ENCODE measurements at places on chromosomes 12 and 14.

GRCh38 chr14:74563586-74564159 lies 48.4 kb downstream of the LTBP2 start:
- DNase-seq, result no peak

- DNase-seq, result no peak
These were observed 3.0 kb downstream of the RFLNA start for GRCh38 chr12:124297856-124298255.

- no peak for DNase-seq
These were observed 352.6 kb downstream of the BCL11B start for GRCh38 chr14:98919434-98919833.

GRCh38 chr12:79766705-79767464 lies 76.1 kb upstream of the PAWR start:
- DNase-seq, result no peak

DNA sequence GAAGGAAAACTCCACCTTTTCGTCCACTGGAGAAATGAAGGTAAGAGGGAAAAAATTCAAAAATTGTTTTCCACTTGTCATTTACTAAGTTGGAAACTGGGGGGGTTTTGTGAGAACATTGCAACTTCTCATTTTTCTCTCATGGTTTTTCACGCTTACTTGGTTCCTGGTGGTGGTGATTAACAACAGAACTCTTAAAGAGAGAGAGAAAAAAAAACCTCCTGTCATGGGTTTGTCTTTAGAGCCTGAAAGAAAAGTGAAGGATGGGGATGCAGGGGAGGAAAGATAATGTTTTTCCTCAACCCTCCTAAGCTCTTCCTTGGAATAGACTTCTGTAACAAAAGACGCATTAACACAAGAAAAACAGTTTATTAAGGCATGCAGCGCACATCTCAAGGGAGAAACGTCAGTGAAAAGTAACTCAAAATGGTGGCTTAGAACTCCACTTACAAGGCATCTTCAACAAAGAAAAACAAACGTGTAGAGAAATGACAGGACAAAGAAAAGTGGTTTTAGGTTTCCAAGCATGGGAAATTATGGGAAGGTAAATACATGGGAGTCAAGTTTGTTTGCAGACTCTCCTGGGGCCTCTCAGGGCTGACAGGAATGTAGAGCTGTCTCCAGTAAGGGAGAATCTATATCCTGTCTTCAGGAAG lies 81.9 kb upstream of the ATF7IP start:
- no peak for DNase-seq

- peak; percentile 2 for DNase-seq
These were observed 2.2 kb downstream of the BAZ1A start for GRCh38 chr14:34872822-34873588.

DNA sequence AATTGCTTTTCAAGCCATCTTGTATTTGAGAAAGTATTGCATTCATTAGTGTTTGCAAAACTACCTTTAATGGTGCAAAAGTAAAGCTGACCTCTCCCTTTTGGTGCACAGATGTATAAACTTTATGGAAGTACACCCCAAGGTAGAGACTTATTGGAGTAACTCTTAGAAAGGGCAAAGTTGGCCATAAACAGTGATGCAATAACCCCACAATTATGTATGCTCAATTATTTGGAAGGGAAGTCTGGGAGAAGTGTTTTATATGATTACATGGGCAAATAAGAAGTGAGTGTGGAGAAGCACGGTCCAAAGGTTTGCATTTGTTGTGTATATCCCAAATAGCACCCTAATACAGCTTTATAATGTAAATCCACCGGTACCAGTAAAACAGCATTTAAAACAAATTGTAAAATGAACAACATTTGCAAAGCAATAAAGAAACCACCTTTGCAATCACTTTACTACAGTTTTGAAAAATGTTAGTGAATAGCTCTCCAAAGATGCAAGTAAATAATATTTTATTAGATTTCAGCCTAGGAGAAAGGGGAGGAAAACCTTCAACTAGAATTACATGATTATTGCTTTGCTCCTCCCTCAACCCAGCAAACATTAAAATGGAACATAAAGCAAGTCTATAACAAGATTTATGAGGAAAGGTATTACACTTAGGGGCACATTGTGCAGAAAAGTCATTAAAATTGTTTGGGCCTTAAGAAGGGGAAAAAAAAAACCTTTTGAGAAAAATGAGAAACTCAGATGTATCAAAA lies 70.5 kb downstream of the HMGA2 start:
- no peak for DNase-seq

DNA sequence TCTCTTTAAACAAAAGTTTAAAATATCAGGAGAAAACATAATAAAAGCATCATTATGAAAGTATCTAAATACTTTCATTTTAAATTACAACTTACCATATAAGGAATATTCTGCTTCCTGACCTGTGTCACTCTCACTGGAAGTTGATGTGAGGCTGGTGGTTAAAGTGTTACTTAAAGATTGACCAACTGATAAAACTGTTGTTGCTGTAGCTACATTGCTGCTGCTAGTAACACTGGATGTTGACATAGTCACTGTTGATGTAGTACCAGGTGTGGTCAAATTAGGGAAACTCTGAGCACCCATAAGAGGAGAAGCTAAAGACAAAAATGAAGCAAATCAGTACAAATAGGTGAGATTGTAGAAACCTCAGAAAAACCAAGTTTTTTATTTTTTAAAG lies 79.9 kb downstream of the HECTD1 start:
- DNase-seq, result no peak

DNA sequence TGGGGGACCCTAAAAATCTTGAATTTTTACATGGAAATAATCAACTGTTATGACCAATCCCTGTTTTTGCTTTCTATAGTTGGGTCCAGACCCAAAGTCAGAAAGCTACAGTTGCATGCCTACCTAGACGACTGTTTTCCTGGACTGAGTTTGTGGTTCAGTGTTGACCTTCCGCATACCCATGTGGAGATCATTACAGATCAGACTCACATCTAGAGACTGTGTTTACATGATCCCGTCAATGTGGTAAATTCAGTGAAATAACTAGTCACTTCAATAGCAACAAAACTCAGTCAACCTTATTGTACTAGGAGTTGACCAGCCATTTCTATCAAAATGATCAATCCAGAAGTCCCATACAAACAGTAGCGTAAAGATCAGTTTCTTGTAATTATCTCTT lies 257.6 kb downstream of the EGLN3 start:
- no peak for DNase-seq

DNA sequence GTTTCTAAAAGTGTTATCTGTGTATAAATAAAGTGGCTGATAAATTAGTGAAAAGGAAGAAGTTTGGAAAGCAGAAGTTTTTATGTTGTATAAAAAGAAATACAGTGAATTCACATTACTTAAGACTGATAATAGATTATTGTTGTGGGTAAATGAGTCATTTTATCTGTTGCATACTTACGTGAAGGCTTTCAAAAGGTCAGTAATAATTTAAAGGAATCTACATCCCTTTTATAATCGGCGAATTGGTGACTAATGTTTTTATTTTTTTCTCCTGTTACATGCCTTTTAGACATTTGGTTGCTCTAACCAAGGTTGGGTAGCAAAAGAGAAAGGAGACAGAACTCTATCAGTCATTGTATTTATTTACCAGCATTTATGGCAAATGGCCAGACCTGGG lies 155.9 kb downstream of the SLC41A2 start:
- DNase-seq, result no peak

GRCh38 chr14:76195003-76195402 lies 43.3 kb downstream of the GPATCH2L start:
- no peak for DNase-seq

DNA sequence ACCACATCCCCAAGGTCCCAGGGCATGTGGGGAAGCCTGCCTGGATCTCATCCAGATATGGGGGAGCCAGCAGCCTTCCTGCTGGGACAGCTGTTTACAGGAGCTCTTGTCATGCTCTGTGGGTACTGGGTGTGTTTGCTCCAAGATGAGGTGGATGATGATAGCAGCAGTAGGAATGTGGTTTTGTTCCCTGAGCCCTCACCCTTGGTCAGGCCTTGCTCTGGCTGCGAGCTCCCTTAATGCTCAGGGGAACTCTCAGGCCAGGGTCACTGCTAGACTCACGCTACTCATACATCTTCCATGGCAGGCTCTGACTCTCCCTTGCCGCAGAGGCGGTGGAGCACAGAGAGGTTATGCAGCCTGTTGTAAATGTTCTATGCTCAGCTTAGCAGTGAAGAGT lies 990.3 kb downstream of the AACS start:
- DNase-seq, result no peak

GRCh38 chr12:13210236-13211190 lies 14.0 kb downstream of the EMP1 start:
- no peak for DNase-seq

GRCh38 chr12:12198124-12198523 lies 68.7 kb downstream of the LRP6 start:
- no peak for DNase-seq

DNA sequence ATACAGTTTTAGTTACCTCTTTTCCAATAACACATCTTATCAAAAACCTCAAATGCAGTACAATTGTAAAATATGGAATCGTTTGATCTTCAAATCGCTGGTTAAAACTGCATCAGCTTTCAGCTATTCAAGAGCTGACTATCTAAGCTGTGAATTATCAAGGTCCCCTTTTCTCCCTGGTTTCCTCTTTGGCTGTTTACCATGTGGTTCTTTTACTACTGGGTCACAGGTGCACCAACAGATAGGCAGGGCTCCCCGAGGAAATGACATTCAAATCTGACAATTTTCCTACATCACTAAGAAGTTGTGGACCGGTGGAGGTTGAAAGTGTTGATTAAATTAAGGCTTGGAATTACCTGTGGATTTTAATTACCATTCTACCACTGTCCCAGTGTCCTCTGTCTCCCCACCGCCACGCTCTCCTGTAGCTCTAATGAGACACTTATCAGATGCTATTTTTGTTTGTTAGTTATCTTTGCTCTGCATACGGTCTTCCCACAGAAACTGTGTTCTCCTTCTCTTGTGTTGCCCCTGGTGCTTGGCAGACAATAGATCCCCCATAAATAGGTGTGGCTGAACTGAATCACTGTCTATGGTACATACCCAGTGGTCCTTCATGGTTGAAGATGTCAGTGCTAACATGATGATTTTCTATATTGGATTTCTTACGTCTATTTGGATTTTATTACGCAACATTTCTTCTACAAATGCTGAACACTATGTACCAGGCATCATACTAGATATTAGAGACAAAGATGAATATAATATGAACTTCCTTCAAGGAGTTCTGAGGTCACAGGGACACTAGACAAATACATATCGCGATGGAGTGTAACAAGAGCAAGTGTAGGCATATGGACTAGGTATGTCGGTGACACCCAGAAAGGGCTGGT lies 20.9 kb upstream of the PLXNC1 start:
- DNase-seq, result no peak

- DNase-seq, result no peak
These were observed 409.0 kb upstream of the PDE3A start for GRCh38 chr12:19959353-19959752.

GRCh38 chr12:70196811-70197281 lies 46.4 kb upstream of the CNOT2 start:
- no peak for DNase-seq

DNA sequence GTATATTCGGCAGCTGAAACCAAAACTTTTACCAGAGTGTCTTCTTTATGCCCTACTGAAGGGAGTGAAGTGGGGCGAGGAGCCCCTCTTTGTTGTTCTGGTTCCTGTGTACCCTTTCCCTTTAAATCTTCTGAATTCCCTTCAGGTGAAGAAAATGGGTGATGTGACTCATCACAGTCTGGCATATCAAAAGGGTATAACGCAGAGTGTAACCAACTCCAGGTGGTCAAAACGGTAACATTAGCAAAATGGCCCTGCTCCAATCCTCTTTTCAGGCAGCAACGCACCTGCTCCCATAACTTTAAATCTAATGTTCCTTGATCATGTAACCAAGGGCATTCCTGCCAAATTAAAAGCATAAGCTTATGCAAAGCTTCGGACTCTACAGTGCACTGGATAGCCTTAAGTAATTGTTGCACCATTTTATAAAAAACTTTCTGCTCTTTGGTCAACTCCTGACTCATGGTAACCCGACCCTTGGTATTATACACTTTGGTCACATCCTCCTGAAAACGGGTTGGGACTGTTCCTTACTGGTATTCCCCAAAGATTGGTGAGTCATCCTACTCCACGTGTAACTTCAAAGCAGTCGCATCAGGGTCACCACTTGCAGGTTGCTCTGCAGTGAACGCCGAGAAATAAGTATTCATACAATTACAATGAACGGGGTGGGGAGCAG lies 83.1 kb downstream of the KCNMB4 start:
- no peak for DNase-seq

- DNase-seq, result no peak
These were observed 122.8 kb upstream of the CCDC175 start for GRCh38 chr14:59699442-59699841.

- DNase-seq, result no peak
These were observed 38.0 kb downstream of the CHST11 start for GRCh38 chr12:104494793-104495158.

- DNase-seq, result no peak
These were observed 3.0 kb downstream of the KRT73 start for GRCh38 chr12:52615208-52615868.

DNA sequence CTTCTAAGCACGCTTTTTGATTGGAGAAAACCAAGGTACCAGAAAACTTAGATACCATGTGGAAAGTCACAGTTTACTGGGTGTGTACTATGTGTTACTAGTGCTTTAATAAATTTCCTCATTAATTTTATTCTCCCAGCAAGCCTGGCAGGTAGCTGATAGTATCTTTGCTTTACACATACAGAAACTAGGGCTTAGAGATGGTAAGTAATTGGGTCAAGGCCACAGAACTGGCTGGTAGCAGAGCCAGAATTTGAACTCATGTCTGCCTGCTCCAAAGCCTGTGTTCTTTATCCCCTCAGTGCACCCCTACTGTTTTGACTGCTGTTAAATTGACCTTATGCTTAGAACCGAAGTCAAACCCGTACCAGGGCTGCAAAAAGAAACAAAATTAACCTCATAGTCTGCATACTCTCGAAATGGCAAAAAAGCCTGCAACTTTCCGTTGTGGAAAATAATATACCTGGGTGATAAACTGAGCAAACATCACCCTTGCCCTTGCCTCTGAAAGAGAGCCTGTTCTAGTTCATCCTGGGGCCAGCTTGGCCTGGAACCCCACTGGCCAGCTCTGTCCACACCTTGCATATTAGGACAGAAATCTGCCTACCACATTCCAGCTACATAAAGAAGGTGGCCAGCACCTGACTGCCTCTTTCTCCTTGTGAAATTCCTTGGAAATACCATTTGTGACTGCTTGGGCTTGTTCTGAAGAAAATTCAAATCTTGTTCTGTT lies 118.9 kb downstream of the ETV6 start:
- DNase-seq, result no peak

- DNase-seq, result no peak
These were observed 1262.9 kb downstream of the FSCB start for GRCh38 chr14:43244142-43244625.

- no peak for DNase-seq
These were observed 42.1 kb downstream of the SCARB1 start for GRCh38 chr12:124821252-124822200.

DNA sequence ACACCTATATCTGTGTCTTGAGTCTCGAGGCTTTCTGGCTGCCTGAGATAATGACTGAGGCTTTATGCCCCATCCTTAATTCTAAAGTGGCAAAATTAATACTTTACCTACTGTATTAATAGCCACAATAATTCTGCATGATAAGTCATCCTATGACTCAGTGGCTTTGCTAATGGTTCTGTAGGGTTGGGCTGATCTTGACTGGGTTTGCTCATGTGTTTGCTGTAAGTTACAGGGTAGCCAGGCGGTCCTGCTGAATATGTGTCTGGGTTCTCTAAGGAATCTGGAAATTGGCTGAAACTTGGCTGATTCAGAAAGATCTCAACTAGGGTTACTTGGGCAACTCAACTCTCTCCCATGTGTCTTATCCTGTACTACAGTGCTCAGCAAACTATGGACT lies 21.7 kb downstream of the MGST1 start:
- DNase-seq, result no peak

Data from RPMI8226 (cell line).